Ovary (tissue), 10 donors: ENCODE measurements at places on chromosomes 12 and 14.

DNA sequence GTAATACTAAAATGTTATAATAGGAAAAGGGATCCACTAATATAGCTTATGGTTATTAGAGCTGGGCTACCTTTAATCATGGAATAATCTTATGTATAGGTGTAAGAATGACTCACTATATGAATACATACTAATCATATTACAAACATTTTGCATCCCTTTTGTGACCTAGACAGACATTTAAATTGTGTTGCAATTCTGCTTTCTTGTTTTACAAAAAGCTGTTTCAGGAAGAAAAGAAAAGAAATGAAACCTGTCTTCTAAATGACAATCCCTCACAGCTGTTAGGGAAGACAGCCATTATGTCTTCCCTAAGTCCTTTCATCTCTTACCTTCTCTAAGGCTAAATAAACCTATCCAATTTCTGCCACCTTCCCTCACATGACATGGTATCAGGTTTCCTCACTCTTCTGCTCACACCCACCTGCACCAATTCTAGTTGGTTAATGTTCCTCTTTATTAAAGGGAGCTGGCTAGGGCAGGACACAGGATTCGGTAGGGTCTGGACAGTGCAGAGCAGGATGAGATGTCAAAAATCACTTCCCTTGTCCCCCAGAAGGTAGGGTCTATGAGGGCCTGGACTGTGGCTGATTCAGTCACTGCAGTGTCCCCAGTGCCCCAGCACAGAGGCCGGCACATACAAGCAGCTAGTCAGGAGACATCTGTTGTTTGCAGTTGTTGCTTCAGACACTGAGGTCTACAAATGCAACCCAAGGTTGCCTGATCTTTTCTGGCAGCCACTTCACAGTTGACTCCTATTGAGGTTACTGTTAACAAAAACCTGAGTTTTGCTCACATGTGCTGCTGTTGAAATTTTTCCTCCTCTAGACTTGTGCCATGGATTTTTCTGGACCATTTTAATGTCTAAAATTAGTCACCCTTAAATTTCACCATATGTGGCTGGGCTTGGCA, 3.7 kb downstream of the DHRS7 start:
- DNase-seq, result no peak

DNA sequence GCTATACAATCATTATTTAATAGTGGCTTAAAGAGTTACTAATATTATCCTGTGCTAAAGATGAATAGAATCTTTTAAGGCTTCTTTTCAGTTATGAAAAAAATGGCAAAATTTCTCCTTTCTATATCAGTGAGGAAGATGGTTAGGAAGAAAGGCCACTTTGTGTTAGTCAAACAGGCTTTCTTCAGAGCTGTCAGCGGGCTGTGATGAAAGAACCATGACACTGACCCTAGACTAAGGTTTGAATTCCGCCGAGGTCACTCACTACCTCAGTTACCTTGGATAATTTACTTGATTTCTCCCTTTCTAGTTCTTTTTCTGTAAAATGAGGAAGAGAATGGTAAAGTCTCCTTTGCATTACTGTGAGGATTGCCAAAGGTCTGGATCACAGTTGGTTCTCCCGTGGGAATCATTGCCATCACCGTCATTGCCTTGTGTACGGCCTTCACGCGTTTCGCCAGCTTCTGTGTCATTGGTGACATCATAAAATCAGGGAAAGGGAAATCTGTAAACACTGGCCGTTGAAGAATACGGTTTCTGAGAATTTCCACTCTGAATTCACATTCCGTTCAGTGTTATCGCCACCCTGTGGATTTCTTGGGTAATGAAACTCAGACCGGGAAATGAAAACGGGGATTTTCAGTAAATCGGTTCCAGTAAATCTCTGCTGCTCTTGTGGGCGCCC, 26.7 kb upstream of the YBX3 start:
- peak; percentile 89 for DNase-seq

DNA sequence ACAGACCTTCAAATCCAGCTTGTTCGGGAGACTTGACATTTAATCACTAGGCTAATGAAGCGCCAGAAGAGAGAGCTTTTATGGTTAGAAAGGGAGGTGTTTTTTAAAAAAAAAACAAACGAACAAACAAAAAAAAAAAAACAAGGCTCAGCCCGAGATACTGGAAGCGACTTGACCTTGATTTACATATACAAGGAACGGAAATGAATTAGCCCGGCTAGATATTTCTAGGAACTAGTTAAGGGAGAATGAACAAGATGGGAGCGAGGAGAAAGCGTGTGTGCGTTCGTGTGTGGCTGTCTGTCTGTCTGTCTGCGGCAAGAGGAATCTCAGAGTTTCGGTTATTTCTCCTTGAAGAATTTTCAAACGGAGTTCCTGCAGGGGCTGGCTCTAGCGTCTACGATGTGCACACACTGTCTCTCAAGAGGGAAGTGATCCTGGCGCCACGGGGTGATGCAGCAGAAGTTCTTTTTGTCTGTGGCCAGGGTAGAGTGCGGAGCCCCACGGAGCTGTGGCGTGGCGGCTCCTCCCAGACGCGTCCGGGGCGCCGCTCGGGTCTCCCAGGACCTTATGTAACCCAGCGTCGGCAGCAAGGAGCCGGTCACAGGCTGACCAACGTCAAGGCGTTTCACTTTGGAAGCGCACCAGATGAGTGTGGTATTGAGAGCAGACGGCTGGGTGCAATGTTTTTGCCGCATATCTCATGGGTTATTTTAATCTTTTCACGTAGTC, 18.8 kb downstream of the SOCS2 start:
- DNase-seq, result peak; percentile 53

DNA sequence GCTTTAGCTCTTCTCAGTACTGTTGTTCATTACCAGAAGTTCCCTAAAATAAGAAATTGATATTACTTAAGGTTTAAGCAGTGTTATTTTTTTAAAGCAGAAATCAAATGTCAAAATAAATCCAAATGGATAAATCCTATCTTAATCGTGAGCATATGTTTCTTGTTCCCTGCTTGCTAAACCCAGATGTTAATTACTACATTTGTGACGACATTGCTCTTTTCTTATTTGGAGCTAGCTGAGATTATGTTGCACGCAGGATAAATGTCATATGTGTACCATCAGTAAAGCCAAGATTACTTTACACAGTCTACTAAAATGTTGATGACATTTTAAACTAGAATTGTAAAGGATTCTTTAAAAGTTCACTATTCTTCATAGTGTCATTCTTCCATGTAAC, 157.5 kb downstream of the PLCZ1 start:
- DNase-seq, result no peak

- no peak for DNase-seq
These were observed 6.6 kb downstream of the SBNO1 start for GRCh38 chr12:123358035-123358434.

GRCh38 chr14:73746520-73747378, 32.6 kb upstream of the PNMA1 start:
- no peak for DNase-seq

GRCh38 chr12:53217051-53217930, 10.2 kb upstream of the ITGB7 start:
- no peak for DNase-seq

DNA sequence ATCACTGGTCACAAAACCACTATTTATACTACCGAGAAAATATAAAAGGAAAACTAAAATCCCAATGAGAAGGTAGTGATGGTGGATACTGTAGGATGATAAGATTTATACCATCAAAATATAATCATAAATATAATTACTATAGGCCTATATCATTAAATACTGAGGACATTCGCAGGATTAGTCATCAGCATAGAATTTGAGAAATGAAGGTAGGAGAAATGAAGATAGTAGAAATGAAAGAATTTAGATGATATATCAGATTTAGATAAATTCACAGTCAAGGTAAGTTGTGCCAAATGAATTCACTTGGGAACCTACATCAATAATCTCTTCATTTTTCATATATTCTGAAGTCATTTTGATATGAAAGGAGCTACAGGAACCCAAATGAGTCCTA, 82.8 kb downstream of the DAAM1 start:
- no peak for DNase-seq

GRCh38 chr14:84080944-84081343, 1449.0 kb upstream of the FLRT2 start:
- DNase-seq, result no peak

- DNase-seq, result no peak
These were observed 15.5 kb upstream of the MGP start for GRCh38 chr12:14901228-14901562.

GRCh38 chr12:61629702-61630101, 630.5 kb upstream of the USP15 start:
- DNase-seq, result no peak

DNA sequence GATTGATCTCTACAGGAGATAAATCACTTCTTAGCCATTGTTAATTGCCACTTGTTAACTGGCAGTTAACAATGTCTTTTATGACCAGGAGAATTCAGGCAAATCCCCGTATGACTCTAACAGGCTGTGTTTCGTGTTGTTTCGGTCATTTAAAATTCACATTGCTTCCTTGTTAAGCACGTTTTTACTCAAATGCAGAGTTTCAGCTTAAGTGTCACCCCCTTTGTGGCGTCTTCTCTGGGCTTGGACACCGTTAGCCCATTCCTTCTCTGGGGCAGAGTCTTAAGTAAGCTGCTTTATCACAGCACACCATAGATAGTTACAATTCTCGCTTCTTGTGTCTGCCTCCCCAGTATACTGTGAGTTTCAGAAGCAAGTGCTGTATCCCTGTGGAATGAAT, 205.4 kb downstream of the EPS8 start:
- no peak for DNase-seq

GRCh38 chr12:10750385-10750727, 27.2 kb upstream of the YBX3 start:
- no peak for DNase-seq

DNA sequence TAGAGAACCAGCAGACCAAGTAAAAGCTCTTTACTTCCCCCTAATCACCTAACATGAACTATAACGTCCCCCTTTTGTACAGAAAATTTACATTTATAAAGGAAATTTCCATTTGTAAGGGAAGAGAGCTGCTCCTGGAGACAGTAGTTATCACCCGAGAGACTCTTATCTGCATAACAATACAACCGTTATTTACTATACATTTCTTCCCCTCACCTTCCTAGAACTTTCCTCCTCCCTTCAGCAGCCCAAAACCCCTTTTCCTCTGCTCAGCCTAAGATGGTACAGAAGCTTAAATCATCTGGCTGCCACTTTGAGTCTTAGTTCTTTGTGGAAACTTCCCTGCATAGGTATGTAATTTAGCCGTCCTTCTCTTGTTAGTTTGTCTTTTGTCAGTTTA, 40.4 kb upstream of the ETV6 start:
- DNase-seq, result no peak

DNA sequence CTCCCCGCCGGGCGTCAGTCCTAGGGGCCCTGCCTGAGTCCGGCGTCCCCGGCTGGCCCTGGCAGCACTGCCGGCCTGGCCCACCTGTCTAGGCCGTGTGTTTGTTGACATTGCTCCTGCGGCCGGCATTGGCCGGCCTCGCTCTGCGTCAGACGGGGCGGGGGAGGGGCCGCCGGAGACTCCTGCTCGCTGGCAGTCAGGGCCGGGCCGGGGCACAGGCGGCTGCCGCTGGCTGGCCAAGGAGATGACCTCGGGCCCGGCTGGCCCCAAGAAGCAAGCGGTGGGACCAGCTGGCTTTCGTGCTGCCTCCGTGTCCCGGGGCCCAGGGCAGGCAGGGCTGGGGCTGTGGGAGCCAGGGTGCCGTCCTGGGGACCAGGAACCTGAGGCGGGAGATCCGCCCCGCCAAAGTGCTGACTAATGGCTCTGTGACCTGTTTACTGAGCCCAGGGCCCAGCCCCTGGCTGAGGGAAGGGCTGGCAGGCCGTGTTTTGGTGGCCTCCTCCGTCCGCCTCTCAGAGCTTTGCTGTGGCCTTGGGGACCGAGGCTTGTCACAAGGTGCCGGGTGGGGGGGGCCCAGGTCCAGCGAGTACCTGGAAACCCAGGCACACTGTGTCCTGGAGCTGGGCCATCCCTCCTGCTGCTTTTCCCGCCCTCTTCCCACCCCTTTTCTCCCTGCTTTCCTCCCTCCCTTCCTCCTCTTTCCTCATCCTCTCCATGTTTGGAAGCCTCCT, 1.8 kb downstream of the ULK1 start:
- DNase-seq, result peak; percentile 93

DNA sequence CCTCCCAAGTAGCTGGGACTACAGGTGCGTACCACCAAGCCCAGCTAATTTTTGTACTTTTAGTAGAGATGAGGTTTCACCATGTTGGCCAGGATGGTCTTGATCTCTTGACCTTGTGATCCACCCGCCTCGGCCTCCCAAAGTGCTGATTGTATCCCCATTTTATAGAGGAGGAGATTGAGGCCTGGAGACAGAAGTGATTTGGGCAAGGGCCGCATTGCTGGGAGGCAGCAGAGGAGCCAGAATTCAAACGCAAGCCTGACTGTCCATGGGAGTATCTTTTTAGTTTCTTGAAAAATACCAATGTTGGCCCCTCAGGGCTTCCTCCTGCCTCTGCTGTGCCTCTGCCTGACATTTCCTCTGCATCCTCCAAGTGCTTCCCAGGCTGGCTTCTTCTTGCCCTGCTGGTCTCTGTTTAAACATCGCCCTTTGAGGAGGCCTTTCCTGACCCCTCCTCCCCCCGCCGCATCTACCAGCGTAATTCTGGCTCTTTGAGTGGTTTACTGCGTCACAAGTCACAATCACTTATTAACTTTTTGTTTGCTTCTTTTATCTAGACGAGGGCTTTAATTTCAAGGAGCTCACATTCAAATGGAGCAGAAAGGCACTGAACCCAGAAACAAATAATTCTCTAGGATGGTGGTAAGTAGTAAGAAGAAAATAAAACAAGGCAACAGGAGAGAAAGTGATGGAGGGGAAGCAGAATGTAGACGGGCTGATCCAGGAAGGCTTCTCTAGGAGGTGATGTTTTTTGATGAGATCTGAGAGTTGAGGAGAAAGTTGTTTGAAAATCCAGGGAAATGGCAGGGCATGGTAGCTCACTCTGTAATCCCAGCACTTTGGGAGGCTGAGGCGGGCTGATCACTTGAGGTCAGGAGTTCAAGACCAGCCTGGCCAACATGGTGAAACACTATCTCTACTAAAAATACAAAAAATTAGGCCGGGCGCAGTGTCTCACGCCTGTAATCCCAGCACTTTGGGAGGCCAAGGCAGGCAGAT, 91.0 kb upstream of the MED13L start:
- DNase-seq, result no peak

- no peak for DNase-seq
These were observed 5.1 kb upstream of the CHD4 start for GRCh38 chr12:6612247-6612646.

- DNase-seq, result no peak
These were observed 10.9 kb downstream of the WASHC3 start for GRCh38 chr12:102050660-102051430.

DNA sequence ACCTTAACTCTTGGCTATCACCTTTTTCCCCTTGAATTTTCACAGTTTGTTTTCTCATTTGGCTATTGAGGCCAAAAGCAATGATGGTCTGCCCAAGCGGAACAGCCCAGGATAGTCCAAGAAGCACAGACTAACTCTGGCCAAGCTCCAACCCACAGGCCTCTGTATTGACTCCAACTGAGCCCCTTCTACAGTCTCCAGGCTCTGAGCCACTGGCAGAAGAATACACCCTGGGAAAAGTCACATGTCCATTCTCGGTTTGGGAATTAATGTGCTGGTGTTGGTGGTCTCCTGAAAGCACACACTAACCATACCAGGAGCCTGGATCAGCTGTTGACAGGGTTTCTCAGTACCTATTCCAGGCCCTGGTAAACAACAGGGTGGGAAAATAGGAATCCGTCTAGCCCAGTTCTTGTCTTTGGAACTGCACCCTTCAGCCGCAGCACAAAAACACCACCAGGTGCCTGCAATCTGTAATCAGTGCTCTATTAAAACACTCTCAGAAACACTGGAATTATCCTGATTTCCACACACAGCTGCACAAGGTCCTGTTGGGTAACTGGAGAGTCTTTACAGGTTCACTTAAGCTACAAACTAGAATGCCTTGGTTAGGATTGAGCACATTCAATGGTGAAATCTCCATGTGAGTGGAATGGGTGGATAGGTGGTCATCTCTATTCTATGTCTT, 63.6 kb downstream of the STXBP6 start:
- no peak for DNase-seq
